ENCODE measurements at places on chromosomes 7 and 10.

GRCh38 chr10:112132435-112132834 lies 51.1 kb downstream of the GPAM start:
- DNase-seq = no peak

GRCh38 chr10:76088980-76089379 lies 657.6 kb downstream of the LRMDA start:
- DNase-seq = no peak

- no peak for DNase-seq
These were observed 26.3 kb upstream of the SH3PXD2A start for GRCh38 chr10:103881416-103882284.

- no peak for DNase-seq
These were observed 212.0 kb downstream of the MAGI2 start for GRCh38 chr7:79241288-79242060.

- DNase-seq = no peak
These were observed 371.7 kb upstream of the IGFBP3 start for GRCh38 chr7:46292741-46293140.

DNA sequence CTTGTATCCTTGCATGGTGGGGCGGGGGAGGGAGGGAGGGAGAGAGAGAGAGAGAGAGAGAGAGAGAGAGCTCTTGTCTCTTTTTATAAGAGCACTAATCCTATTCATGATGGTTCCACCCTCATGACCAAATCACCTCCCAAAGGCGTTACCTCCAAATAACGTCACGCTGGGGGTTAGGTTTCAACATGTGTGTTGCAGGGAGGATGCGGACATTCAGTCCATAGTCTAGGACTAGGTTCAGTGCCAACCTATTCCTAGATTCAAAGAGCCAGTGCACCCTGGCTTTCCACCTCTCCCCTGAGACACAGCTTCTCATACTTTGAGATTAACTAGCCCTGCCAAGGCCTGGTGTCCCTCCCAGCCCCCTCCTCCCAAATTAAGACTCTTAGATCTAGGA lies 123.0 kb downstream of the GRK5 start:
- DNase-seq = no peak

GRCh38 chr7:73618538-73618937 lies 5.8 kb downstream of the MLXIPL start:
- no peak for DNase-seq

- DNase-seq = no peak
These were observed 107.4 kb upstream of the FAM204A start for GRCh38 chr10:118449521-118449920.

DNA sequence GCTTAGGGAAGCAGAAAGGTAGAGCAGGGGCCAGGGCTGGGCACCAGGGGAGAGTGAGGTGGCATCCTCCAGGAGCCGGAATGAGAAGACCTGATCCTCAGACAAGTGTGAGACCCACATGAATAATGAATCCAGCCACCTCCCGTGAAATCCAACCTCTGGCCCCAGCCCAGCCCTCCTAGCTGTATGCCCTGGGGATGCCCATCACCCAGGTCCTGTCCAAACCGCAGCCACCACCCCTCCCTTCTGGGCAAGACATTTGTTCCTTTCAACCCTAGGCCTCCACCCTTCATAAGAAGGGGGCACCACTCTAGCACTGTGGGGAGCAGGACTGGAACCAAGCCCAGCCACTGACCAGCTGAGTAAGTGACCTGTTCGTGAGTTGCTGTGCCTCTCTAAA lies 9.7 kb downstream of the PDZD7 start:
- DNase-seq = no peak

GRCh38 chr7:36621396-36621795 lies 102.9 kb downstream of the AOAH start:
- DNase-seq = no peak

Measured in right atrium auricular region (tissue), 2 donors.